ENCODE measurements at places on chromosomes 2 and 18.

DNA sequence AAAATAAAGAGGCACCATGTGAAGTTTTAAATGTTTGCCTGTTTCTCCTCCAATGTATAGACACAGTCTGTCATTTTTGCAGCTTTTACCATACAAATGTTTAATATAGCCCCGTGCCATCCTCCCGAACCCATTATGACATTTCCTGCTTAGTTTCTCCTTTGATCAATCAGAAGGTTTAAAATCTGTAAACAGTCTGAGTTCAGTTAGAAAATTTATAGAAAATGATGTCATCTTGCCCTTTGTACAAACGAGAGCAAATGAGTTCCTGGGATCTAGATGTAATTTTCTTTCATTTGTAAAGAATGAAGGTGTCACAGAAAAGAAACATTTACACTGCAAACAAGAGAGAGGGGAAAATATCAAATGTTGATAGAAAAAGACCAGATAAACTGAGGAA lies 62.7 kb upstream of the NFU1 start:
- DNase-seq, result no peak

GRCh38 chr2:42961385-42961811 lies 169.0 kb upstream of the HAAO start:
- no peak for DNase-seq

DNA sequence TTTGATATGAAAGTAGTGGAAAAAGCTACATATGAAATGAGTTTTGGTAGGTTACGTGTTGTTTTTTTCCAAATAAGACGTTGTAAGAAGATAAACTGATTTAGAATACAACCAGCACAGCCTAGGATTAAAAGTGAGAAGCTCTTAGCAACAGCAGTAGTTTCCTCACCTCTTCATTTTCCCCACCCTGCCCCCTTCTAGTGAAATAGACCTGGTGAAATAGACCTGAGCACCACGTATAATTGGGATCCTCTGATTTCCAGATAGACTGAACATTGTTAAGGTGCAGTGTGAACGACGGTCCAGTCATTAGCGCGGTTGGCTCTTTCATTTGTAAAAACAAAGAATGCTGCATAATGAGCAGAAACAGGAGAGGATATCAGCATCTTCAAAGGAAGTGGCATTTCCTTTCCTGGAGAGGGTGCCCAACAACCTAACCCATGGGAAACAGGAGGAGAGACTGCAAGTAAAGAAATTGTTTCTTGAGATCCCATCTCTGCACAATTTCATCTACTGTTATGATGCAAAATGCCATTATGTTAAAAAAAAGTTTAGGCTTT lies 114.3 kb downstream of the FIGN start:
- DNase-seq, result no peak

GRCh38 chr2:160205505-160205904 lies 5.4 kb upstream of the ITGB6 start:
- no peak for DNase-seq

- no peak for DNase-seq
Observed at GRCh38 chr2:236963631-236964182, 122.0 kb upstream of the COPS8 start.

Measured in activated B cell treated with CpG ODN at 0.5 μM for 24 hours (primary cell).